Posterior cingulate gyrus (tissue), 11 donors: ENCODE measurements at places on chromosomes 5 and 9.

DNA sequence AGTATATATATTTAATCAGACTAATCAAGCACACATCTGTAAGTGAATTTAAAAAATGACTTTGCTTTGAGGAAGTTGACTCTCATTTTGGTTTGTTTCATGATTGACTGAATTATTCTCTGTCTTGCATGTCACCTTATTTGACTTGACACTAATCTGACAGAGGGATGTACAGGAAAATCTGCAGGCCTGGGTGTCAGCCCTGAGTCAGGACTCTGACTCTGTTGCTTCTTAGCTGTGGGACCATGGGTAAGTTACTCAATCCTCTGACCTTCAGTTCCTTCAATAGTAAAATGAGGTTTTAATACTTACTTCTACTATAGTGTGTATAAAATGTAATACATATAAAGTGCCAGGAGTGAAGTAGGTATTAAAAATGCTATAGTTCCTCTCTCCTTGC, 415.9 kb downstream of the ARHGEF28 start:
- DNase-seq: no peak

GRCh38 chr9:120557205-120557604, 22.8 kb downstream of the CDK5RAP2 start:
- DNase-seq: no peak

DNA sequence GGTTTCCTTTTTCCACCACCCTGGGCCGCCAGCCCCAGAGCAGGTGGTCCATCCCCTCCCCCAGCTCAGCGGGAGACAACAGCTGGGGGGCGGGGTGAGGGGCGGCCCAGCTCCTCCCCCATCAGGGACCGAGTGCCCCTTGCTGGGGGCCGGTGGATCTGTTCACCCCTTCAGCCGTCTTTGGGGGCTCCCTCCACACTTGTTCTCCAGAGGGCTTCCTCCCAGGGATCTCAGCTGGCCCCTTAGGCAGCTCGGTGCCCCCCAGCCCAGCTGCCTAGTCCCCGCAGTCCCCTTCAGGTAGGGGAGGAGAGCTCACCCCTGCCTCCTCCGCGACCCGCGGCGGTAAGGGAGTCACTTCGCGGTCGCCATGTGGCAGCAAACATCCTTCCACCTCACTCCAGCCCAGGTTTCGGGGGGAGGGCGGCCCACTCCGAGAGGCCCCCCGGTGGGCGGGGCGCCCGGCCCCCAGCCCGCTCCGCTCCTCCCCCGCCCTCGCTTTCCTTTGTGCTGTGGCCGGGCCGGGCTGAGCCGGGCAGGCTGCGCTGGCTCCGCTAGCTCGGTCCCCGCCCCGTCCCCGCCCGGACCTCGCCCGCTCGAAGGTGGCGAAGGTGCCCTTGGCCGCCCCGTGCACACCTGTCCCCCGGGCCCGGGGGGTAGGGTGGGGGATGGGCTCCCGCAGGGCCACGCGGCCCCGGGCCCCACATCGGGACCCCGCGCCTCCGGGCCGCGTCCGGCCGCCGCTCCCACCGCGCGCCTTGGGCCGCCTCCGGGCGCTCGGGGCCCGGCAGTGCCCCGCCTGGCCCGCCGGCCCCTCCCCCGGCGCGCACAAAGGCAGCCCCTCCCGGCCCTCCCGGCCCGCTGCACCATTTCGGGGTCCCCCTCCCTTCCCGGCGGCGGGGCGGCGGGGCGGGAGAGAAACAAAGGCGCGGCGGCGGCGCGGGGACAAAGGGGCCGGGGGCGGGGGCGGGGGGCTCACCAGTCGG, 683 bp downstream of the DBN1 start:
- no peak for DNase-seq

DNA sequence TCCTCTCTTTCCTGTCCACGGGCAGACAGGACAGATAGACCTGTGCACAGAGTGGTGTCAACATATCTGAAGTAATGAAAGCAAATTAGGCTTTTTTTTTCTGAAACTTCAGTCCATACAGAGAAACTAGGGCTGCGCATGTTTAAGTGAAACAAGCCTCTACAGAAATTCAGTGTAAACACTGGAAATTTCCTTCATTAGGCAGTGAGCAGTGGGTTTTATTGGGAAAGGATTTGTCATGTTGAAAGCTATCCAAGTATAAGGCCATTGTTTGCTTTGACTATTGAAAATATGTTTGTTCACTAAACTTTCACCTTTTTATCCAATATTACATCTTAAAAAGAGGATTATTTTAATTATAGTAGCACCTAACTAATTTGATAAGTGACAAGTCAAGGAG, 161.2 kb downstream of the AOPEP start:
- no peak for DNase-seq

- DNase-seq: no peak
These were observed 26.6 kb upstream of the AIF1L start for GRCh38 chr9:131069699-131070098.

DNA sequence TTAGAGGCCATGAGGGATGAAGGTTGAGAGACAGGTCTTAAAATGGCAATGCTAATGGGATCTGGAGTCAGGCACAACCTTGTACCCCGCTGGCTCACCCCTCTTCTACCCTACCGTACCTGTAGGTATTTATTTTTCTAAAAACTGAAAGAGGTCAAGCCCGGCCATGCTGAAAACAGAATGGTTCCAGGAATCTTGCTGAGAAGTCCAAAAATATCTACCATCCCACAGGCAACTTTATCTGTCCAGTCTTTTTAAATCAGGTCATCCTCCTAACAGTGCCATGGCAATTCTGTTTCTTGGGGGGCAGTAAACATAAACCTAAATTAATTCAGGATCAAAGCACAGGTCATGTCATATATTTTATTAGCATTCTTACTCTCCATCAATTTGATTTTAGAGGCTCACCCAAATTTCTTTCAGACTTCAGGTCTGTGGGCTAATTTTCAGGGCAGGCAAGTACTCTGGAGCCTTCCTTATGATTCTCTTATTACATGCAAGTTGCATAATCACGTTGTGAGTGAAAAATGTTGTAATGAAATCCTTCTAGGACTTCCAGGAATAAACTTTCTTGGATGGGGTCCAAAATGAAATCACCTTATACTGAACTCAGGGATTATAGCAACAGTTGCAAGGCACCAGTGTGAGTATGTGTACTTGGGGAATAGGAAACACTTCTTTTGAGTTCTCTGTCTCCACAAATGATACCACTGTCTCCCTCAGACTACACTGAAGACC, 102.7 kb upstream of the NREP start:
- DNase-seq: no peak

DNA sequence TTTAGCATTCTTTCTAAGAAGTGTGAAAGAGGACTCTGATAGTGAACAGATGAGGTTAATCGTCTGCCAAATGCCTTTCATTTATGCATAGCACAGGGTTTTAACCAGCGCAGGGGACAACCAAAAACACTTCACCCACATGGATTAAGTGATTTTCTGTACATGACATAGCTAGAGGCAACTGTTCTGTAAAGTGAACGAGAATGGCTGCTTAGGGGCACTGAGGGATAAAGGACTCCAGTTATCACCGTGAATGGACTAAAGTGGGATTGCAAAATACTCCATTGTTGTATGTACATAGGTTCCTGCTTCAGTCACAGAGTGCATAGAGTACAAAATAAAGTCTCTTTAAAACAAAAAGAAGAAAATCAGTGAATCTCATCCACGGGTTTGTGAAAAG, 456.8 kb downstream of the DMAC1 start:
- DNase-seq: no peak

- DNase-seq: no peak
These were observed 10.6 kb downstream of the TMEM250 start for GRCh38 chr9:136107953-136108647.

DNA sequence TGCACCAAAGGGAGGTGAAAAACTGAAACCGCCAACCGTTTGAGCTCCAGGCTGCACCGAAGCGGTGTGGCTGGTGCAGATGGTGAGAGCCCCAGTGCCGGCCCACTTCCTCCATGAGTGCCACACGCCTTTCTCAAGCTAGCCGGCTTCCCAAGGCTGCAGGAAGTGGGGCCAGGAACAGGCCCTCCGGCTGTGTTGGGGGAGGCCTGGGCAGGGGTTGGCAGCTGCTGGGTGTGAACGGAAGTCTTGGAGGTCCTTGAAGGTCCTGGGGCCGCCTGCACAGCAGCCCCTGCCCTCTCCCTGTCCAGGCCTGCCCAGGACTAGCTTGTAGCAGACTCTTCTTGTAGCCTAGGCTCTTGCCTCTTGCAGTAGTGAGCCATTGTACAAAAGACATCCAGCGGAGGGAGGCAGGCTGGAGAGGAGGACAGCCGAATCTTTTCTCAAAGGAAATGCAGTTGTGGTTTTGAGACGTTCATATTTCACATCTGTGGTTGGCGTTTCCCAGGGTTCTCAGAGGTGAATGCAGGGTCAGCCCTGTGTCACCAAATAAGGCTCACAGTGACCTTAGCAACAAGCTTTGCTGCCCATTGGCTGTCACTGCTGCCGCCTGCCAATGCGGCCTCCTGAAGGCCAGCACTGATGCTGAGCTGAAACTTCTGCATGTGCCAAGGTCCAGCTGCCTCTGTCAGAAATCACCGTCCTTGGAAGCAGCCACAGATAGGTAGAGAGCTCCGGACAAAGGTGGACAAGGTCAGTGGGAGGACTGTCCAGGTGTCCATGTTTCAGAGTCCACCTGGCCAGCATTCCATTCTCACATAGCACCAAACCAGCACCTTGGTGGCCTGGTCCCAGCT, 23.9 kb downstream of the IRF1 start:
- no peak for DNase-seq

GRCh38 chr5:134071614-134072207, 42.8 kb upstream of the TCF7 start:
- DNase-seq: no peak

DNA sequence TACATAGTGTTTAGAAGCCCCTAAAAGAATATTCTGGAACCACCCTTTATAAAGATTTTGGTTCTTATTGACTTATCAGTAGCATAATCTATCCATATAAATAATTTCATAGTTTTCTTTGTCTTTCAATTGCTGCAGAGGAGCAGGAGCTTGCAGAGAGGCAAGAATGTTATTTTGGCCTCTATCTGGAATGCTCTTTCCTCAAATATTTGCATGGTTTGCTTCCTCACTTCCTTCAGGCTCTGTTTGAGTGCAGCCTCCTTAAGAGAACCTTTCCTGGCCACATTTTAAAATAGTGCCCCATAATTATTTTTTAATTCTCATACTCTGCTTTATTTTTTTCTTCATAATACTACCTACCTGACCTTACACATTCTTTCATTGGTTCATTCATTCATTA, 1.5 kb downstream of the C5 start:
- DNase-seq: no peak

GRCh38 chr9:92649007-92649406, 20.9 kb downstream of the IPPK start:
- peak; percentile 67 for DNase-seq

GRCh38 chr5:95022967-95023695, 261.8 kb downstream of the MCTP1 start:
- DNase-seq: peak; percentile 27

GRCh38 chr5:43073597-43074546, 33.8 kb upstream of the ANXA2R start:
- no peak for DNase-seq

- DNase-seq: no peak
These were observed 49.5 kb downstream of the NSG2 start for GRCh38 chr5:174094857-174095606.

DNA sequence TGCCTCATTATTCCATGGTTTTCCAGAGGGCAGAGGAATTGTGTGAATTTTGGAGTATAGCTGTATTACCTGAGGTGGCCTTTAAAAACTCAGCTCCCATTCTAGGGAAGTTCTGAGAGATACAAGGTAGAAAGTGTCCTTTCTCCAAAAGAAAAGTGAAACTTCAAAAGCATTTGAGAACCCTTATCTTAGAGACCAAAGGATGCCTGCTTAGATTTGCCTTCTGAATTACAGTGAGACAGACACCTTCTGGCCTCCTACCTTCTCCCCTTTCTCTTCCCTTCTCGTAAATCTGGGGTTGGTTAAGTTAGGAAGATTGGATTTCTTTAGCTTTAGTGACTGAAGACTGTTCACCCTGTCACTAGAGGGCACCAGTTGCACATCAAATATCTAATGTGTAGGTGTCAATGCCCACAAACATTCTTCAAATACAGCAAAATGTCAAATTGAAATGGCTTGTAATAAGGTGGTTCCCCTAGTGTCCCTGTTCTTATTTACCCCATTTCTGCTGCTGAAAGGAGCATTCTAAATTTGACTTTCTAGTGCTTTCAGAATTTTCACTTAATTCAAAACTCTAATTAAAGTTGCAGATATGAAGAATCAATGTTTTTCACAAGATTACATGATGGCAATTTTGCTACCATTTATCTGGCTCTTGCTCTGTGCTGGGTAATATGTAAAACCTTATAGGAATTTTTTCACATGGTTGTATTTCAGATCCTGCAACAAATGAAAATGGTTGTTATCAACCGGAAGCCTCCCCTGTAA, 46.7 kb downstream of the PRRC1 start:
- no peak for DNase-seq

- DNase-seq: no peak
These were observed 1001.9 kb upstream of the NUDT12 start for GRCh38 chr5:104564530-104564929.

DNA sequence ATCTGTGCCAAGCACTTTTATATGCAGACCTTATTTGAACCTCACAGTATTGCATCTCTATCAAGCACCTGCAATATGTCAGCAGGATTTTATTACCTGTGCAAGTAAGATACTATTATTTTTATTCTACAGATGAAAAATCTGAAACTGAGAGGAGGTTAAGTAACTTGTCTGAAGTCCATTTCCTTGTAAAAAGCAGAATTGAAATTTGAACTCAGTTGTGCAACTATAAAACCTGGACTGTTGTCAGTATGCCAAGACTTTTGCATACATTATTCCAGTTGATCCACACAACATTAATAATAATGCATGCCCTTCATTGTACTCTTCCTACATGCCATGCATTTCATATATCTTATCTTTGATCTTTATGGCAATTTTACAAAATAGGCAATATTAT, 82.2 kb upstream of the BRINP1 start:
- no peak for DNase-seq

GRCh38 chr9:114424126-114424525, 36.3 kb upstream of the AKNA start:
- DNase-seq: no peak

GRCh38 chr5:57332361-57332760, 150.2 kb downstream of the ACTBL2 start:
- no peak for DNase-seq

DNA sequence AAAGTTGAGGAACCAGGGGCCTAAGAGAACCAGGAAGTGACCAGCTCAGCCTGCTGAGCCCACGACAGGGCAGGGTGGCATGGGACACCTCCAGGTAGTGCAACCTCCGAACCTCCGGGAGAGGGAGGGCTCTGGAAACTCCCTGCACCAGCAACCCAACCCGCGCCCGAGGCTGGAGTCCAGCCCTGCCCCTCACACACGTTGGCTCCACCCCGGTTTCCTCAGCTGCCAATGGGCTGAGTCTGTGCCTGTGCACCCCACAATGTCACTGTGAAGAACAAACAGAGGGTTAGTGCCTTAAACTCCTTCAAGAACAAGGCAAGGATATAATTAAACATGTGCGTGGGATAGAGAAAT, 17.0 kb upstream of the UNC5A start:
- peak; percentile 57 for DNase-seq

- DNase-seq: peak; percentile 94
These were observed at the start of gene PIK3R1 for GRCh38 chr5:68215208-68215897. Gene PIK3R1 (plus strand): TSS chr5:68215756. CDS start chr5:68226676, 10,920 bp downstream.

- DNase-seq: no peak
These were observed 102.6 kb downstream of the AUH start for GRCh38 chr9:91259162-91259561.
